ENCODE measurements at places on chromosomes 13 and 19.

DNA sequence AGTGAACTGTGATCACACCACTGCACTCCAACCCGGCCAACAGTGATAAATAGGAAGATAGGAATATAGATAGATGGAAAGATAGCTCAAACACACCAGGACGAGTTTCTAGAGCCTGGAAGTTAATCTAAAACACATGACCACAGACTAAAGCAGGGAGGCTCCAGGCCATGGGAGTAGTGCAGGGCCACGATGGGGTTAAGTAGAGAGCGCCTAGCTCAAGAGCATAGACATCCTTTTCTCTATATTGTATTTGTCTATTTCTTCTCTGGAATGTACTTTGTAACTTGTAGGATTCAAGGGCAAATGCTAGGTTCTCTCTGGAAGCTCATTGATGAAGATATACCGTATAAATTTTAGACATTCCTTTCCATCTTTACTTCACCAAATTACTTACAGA lies 69.6 kb downstream of the ZAR1L start:
- no peak for DNase-seq

DNA sequence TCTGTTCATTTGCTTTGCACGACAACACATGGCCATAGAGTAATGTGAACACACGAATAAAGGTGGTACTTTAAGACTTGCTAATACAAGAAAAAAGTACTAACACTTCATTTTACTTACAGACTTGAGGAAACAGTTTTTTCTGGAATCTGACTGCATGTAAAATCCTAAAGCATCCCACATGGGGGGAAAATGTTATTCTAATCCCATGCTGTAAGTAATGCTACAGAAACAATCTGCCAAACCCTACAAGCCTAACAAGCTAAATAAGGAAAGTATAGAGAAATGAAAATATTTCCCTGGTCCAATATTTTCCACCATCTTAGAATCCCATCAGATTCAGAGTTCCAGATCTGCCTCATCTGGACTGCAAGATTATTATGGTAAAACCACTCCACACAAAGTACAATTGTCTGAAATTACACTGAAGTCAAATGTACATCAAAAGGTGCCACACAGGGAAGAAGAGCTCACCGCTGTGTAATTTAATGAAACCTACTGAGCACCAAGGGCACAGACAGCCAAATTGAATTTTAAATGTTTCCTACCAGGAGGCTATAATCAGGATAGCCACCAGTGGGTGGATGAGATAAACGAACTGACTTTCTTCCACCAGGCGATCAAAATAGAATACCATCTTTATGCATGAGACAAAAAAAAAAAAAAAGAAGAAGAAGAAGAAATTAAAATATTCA lies 22.0 kb downstream of the LHFPL6 start:
- DNase-seq: no peak

- DNase-seq: no peak
Measured at GRCh38 chr19:907183-907853, 5.7 kb downstream of the R3HDM4 start.

DNA sequence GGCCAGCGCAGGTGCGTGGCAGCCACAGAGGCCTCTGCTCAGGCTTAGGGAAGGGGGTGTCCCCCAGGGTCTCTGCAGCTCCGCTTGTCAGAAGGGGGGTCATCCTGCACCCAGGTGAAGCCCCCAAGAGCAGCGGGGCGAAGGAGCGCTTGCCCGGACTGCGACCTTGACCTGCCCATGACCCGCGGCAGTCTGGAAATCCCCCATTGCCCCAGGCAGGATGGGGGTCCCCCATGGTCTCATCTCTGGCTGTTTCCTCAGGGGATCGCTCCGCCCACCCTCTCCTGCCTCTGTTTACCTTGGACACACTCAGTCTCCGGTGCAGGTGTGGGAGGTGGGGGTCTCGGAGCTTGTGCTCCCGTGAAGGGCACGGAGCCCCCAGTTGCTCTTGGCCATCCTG lies 82.7 kb downstream of the KDM4B start:
- DNase-seq: no peak

GRCh38 chr13:40016953-40017660 lies 361.6 kb downstream of the COG6 start:
- DNase-seq: no peak

GRCh38 chr19:4042731-4043082 lies 24.0 kb downstream of the ZBTB7A start:
- no peak for DNase-seq

- no peak for DNase-seq
Measured at GRCh38 chr13:62524498-62524897, 1108.8 kb upstream of the PCDH20 start.

GRCh38 chr19:18992696-18993095 lies 40.6 kb downstream of the SUGP2 start:
- DNase-seq: no peak

DNA sequence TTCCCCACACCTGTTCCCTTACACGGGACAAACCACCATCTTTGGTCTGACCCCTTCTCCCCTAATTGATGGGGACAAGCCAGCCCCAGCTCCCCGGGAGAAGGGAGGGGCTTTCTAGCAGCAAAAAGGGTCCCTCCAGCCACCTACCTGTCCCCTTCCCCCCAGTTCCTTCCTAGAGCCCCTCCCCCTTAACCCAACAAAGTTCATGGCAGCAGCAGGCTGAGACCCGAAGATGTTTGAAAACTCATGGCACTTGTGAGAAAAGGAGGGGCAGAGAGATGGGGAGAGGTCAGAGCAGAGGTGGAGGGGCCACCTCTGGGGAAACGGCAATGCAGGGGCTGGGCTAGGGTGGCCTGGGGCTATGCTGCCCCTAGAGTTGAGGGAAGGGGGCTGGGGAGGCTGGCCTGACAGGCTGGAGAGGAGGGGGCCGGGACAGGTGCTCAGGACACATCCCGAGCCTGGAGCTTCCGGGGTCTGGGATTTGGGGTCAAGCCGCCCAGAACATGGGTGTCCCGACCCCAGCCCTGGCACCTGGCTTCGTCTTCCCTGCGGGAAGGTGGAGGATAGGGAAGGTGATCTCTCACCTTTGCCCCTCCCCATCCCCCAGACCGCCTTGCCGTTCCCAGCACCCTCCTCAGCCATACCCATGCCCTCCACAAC lies 12.5 kb upstream of the ASF1B start:
- no peak for DNase-seq

- no peak for DNase-seq
Measured at GRCh38 chr13:61387694-61388093, 28.0 kb downstream of the PCDH20 start.

- no peak for DNase-seq
Measured at GRCh38 chr13:90510319-90510718, 837.2 kb upstream of the MIR17HG start.

DNA sequence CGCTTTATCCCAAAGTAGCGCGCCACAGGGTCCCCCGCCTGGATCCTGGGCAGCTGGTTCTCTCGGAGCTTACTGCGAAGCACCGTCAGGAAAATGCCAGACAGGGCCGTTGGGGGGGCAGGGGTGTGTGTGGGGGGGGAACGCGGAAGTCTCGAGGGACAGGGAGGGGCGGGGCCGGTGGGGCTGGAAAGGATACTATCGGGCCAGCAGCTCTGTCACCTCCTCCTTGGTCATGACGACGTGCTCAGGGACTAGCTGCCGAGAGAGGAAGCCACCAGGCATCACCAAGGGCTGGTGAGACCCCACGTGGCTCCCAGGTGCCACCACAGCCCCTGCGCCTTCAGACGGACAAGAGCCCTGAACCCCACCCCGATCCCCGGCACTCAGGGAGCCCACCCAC lies 5.3 kb downstream of the POLR2E start:
- DNase-seq: no peak

GRCh38 chr19:43651758-43652545 lies 12.3 kb upstream of the CADM4 start:
- DNase-seq: peak; percentile 80

DNA sequence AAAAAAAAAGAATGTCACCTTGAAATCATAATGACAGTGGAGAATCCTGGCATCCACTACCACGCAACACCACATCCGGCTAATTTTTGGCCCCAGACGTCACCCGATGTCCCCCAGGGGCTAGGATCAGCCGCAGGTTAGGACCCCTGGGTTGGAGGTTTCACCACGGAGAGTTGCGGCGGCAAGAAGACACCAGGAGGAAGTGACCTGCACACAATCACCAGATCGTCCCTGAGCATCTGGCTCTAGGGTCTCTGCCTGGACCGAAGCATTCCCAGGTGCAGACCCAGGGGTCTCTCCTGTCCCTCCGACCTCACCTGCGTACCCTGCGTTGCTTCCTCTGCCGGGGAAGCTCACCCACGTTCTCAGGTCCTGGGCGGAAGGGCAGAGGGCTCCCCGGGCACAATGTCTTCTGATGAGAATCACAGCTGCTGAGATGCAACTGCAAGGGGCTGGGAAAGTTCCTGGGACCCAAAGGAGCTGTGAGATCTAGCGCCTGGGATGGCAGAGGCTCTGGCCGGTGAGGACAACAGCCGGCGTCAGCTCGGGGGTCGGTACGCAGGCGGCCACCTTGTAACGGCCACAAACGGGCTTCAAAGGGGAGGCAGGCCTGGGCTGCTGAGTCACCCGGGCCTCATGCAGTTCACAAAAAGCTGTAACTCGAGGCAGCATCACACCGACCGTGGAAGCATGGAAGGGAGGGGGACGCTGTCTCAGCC lies 111.2 kb downstream of the GADD45B start:
- no peak for DNase-seq

DNA sequence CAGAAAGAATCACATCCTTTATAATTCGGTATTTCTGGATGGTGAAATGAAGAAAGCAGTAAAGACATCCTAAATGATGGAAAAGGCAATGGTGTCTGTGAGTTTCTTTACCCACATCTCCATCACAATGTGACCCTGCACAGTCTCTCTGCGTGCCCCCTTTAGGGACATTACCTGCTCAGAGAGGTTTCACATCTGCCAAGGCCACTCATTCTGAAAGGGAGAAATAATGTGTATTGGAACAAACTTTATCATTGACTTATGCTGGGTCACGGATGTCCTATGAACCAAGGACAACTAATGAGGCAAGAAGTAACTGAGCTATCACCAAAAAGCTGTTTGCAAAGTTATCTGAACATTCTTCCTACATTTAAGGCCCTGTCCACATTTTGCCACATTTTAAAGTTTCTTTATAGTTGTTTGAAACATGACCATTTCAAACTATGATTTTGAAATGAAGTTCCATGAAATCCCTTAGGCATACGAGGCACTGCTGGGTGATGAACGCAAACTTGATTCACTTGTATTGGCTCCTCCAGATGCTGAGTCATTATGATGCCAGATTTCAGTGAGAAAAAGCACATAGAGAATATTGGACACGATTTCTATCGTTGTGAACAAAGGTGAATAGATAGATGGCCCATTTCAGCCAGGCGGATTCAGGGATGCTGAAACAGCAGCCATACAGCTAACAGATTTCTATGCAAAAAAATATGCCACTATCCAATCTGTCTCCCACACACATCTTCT lies 63.5 kb upstream of the HMGB1 start:
- no peak for DNase-seq

GRCh38 chr13:40385858-40386180 lies 280.6 kb downstream of the FOXO1 start:
- no peak for DNase-seq

DNA sequence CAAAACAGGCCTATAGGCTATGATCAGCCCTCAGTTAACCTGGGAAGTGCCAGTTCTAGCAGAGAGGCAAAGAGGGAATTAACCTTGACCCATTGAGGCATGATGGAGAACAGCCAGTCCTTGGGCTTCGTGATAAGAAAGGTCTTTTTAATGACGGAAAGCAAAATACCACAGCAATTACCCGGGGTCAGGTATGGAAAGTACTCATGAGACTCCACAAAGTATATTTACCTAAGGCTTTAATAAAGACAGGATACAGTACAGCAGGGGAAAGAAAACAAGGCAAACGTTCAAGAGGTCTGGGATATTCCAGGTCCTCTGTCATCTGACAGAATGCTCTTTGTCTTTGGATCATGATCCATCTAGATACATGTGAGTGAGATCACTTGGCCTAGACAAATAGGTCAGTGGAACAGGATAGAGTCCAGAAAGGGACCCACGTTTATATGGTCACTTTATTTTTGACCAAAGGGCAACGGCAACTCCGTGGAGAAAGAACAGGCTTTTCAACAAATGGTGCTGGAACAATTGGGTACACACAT lies 52.2 kb downstream of the WDFY2 start:
- DNase-seq: peak; percentile 46

DNA sequence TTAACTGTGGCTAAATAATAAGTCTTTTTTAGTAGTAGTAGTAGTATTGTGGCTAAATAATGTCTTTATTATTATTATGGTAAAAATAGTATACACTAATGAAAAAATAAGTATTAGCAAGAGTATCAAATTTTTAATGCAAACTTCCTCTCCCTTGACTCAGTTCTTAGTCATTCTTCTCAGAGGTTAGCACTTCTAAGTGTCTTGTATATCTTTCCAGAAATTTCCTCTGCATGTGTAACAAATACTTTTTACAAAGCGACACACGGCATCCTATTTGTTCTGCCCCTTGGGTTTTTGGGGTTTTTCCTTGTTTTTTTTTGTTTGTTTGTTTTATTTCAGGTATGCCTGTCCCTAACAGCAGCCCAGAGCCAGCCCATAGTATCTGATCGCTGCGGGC lies 20.9 kb downstream of the SIN3B start:
- DNase-seq: no peak
